ENCODE measurements at places on chromosomes 5 and 9.

DNA sequence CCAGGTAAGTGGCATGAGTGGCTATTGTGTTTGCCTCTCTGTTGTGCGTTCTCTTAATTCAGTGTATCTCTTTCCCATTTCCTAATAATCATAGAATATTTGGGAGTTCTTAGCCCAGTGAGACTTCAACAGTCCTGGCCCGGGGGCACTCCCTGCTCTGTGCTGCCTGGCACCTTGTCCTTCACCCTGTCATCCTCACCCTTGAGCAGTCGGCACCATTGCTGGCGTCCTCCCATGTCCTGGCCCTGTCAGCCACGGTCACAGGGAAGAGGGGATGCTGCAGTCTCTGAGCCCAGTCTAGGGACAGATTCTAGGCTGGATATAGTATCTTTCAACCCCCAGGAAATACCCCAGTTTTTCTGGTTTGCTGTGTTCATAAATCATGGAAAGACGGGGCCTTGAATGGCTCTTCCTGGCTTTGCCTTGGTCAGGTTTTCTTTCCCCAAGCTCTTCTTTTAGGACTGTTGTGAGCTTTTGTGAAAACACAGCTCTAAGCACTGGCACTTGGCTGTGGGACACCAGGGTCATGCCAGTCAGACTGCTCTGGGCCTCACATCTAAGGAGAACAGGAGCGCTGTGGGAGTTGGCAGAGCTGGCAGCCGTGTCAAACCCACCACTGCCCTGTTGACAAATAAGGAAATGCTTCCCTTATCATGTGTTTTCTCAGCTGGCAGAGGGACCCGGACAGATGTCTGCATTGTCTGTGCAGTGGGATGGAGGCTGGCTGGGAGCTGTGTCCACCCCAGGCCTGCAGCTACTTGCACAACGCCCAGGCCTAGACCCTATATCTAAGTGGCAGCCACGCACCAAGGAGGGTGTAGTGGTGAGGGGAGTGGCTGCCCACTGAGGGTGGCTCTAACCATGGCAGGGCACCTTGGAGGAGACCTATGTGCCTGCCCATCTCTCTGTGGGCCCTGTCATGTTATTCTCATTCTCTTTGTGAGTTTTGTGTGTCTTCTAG, 378.6 kb downstream of the ICE1 start:
- DNase-seq: no peak

DNA sequence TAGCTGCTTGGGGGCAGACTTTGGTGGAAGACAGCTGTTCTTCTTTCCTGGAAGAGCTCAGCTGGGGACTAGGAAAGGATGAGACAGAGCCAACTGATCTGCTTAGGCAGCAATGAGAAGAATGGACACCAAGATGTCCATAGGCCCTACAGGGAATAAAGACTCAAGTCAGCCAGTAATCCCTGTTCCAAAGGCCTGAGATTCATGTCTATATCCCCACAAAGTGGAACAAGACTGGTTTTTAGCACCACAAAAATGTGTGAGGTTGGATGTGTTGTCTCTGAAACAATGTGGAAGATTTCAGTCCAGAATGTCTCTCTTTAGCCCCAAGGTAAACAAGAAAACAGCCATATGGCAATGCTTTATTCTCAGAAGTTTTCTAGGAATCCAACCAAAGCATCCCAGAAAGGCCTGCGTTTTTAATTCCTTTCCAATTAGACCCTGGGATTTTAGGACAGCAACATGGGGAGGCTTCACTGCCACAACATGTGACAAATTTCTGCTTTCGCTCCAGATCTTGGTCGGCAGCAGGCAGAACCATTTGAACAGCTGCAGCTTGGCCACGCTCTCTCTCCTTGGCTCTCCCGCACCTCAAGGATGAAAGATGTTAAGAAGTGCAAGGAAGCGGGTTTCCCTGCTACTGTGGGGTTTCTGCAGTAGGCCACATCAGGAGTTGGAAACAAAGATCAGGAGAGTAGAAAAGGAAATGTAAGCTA, 245.1 kb downstream of the FSTL4 start:
- no peak for DNase-seq

- no peak for DNase-seq
Measured at GRCh38 chr9:130379649-130379970, 65.2 kb upstream of the ASS1 start.

GRCh38 chr9:128215491-128216409, 12.6 kb downstream of the DNM1 start:
- DNase-seq: no peak

DNA sequence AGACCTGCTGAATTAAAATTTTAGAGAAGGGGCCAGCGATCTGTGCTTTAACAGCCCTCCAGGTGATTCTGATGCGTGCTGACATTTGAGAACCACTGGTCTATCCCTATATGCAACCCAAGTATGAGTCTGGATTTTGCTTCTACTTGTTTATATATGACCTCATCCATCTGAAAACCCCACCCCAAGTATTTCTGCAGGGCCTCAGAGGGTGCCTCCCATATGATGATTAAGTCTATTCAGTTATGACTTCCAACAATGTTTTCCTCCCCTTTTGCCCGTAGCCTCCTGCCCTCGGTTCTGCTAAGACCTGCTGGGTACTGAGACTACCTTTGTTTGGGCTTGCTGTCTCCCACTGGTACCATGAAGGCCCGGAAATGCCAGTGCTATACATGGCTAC, 376.0 kb upstream of the SMARCA2 start:
- no peak for DNase-seq

- no peak for DNase-seq
Measured at GRCh38 chr9:22029231-22029630, 20.1 kb upstream of the CDKN2B start.

DNA sequence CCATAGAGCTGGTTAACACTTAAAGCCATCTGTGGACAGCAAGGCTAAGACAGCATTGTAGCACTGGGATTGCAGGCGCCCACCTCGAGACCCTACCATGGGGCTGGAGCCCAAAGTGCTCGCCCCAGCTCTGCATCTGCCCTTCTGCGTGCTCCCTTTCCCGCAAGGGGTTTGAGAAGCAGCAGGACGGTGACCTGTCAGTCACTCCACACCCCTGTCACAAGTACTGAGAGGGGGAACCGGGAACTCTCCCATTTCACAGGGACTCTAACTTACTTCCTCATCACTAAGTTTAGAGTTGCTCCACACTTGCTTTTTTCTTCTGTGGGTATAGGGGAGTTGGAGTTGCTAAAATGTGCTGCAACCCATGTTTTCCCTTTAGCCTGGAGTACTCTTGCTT, 273.2 kb downstream of the SMARCA2 start:
- DNase-seq: no peak

DNA sequence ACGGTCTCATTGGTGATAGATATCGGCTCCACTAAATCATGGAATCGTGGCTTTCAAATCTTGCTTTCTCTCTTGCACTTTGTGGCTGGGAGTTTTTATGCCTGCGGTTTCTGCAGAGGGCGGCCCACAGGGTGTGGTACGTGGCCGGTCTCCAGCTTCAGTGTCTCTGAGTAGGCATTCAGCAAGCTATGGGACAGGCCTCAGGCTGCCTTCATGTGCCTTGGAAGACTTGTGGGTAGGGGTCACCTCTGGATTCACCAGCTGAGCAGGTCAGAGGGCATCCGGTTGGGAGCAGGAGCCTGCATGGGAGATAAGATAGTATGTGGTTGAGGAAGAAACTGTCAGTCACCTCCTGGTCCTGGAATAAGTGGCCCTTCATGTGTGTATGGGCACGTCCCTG, 47.7 kb downstream of the AMBP start:
- no peak for DNase-seq

- no peak for DNase-seq
Measured at GRCh38 chr5:5080790-5081189, 59.3 kb upstream of the ADAMTS16 start.

GRCh38 chr5:149471406-149472183, 79.6 kb downstream of the CSNK1A1 start:
- DNase-seq: no peak

DNA sequence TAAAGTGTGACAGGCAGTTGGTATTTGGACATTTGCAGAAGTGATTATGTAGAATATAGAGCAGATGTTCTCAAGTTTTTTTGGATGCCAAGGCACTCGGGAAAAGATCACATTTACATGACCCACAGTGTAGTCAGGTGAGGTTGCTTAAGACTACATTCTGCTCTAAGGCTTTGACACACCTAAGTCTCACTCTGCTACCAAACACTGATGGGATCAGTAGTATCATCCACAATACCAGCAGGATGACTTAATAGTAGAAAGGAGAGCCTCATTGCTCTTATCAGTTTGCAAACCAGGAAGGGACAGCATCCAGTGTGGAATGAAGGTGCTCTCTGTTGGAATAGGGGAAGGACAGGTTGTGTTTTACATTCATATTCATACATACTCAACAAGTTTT, 2.5 kb upstream of the SPATA31D1 start:
- DNase-seq: no peak

DNA sequence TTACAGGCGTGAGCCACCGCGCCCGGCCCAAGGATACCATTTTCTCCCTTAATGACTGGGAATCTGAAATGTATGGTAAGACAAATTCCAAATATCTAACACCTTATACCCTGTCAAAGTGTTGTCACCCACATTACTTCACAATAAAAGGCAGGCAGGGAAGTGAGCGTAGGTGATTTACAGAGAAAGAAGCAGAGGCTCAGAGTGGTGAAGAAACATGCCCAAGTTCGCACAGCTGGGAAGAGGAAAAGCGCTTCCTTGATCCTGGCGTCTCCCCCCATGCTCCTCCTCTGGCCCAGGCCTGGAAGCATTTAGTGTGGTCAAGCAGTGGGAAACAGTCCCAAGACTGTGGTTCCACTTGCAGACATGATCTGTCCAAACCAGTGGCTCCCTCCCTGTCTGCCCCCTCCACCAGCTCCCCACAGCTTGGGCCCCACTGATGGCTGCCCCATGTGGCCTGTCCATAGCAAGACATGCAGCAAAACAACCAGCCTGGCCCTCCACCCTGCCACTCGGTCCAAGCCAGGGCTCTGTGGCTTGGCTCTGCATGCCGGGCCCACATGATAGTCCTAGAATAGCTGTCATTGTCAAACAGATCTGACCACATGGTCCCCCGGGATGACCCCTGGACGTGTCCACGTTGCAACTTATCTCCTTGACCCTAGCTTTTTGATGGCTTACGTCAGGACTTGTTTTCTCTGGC, 107.2 kb downstream of the TTLL11 start:
- DNase-seq: no peak

GRCh38 chr5:160363211-160363610, 7.2 kb downstream of the C1QTNF2 start:
- DNase-seq: no peak

GRCh38 chr5:2175842-2176404, 293.2 kb upstream of the IRX4 start:
- no peak for DNase-seq

- no peak for DNase-seq
Measured at GRCh38 chr5:2642684-2643345, 108.7 kb downstream of the IRX2 start.

DNA sequence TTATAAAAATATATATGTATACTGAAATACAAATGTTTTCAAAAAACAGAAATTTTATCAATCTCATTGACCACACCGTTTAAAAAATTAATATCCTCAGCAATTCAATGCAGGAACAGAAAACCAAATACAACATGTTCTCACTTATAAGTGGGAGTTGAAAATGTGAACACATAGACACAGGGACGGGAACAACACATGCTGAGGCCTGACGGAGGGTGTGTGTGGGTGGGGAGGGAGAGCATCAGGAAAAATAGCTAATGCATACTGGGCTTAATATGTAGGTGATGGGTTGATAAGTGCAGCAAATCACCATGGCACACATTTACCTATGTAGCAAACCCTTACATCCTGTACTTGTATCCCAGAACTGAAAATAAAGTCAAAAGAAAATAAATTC, 409.5 kb downstream of the MLLT3 start:
- DNase-seq: no peak

- no peak for DNase-seq
Measured at GRCh38 chr9:38311382-38312270, 80.9 kb upstream of the ALDH1B1 start.

DNA sequence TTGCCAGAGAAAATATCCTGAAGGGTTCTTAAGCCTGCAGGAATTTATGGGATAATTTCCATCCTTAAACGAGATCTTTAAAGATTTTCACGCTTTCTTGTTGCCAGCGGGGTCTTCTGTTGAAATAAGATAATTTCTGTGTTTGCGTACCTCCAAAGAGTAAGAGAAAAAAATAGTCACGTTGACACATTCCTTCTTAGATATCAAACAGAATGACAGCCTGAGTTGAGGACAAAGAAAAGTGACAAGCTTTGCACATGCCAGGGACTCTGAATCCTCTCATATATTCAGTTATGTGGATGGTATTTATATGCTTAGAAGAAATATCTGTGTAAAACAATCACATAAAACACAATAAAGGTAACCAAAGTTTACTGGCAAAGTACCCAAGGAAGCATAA, 21.6 kb upstream of the PAM start:
- no peak for DNase-seq

GRCh38 chr9:105355781-105356180, 92.1 kb upstream of the FSD1L start:
- no peak for DNase-seq

- DNase-seq: no peak
Measured at GRCh38 chr9:74479711-74480110, 17.4 kb upstream of the RORB start.

GRCh38 chr5:148408092-148408491, 24.3 kb downstream of the FBXO38 start:
- no peak for DNase-seq

GRCh38 chr5:72562717-72563116, 55.5 kb upstream of the ZNF366 start:
- DNase-seq: no peak

DNA sequence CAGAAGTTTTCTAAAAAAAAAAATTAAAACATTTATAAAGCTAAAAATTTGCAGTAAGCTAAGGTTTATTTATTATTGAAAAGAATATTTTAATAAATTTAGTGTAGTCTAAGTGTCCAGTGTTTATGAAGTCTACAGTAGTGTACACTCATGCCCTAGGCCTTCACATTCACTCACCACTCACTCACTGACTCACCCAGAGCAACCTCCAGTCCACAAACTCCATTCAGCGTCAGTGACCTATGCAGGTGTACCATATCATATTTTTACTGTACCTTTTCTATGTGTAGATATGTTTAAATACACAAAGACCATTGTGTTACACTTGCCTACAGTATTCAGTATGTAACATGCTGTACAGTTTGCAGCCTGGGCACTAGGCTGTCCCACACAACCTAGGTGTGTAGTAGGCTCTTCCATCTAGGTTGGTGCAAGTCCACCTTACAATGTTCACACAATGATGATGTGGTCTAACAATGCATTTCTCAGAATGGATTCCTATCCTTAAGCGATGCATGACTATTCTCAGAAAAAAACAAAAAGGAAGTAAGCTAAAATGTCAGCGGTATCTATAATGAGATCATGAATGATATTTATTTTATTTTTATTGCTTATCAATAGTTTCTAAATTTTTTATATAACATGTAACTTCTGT, 336.7 kb downstream of the AGTPBP1 start:
- DNase-seq: no peak

DNA sequence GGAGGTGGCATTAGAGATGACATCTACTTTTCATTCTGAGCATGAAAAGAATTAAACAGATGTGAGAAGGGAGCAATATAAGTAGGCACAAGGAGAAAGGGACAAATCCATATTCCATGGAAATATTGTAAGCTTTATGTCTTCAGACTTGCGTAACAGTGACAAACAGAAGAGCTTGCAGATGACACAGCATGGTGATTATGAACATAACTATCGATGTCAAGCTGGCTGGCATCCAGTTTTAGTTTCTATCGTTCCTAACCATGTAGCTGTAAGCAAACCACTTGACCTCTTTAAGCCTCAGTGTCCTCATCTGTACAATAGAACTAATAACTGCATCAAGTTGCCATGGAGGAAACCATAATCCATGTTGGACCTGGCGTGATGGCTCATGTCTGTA, 246.7 kb upstream of the ADRA1B start:
- no peak for DNase-seq
